ENCODE measurements at places on chromosomes 3 and 15. TPM values are rescaled to one million over a fixed set of nuclear protein-coding genes. Genes with fewer than 3 reads are reported as not detected.
A peak's percentile ranks its signal among the peaks of the same experiment; 100 is the strongest.

Gene FES
- total RNA-seq = 0.46 TPM

Gene OR5K4
- not detected for total RNA-seq

Gene GOLGA8G
- total RNA-seq = not detected

Gene RETNLB
- total RNA-seq = not detected

Gene ZBBX
- not detected for total RNA-seq

Gene UTS2B
- not detected for total RNA-seq

Gene PTH1R
- not detected for total RNA-seq

Gene TM6SF1
- total RNA-seq = 3.6 TPM

Gene ALDH1A2
- not detected for total RNA-seq

Gene RHCG
- total RNA-seq = not detected

DNA sequence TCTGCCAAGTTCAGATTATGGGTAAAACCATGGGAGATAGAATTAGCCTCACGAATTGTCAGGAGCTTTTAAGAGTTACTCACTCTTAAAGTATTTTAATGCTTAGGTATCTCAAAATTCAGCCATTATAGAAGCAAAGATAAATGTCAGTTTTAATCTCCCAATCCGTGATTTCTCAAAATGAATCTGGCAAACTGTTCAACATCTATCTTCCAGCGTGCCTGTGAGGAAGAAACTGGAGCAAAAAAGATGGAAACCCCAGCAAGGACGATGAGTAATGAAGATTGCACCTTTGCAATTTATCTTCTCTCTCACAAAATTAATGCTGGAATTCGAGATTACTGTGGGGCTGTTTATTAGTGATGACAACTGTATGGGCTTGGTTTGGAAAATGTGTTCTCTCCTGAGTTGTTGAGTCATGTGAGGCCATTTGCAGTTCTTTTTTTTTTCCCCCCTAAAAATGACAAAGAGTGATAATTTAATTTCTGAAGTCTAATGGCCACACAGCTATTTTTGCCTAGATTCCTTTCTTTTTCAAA is 70.5 kb downstream of the PYDC2 start:
- no peak for DNase-seq

- DNase-seq = no peak
These were observed 641.4 kb upstream of the CBLB start for GRCh38 chr3:106510206-106510605.

- DNase-seq = no peak
These were observed 149.4 kb downstream of the MCTP2 start for GRCh38 chr15:94380798-94381197.

- no peak for DNase-seq
These were observed 1.5 kb downstream of the C15orf62 start for GRCh38 chr15:40771242-40771641.

GRCh38 chr3:72633121-72633520 is 215.1 kb downstream of the SHQ1 start:
- DNase-seq = peak; percentile 18

DNA sequence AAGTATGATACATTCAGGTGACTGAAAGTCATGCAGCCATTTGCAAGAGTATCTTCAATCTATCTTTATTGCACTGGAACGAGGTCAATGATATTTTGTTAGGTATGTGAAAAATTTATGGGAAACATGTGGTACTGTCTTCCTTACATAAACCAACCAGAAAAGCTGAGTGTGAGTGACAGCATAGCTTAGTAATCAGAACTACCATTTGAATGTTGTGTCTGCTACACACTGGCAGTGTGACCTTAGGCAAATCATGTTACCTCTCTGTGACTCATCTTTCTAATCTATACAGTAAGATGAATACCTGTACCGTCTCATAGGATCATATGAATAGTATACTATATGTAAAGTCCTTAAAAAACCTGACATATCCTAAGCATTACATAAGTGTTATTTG is 337.9 kb upstream of the IL12A start:
- no peak for DNase-seq

DNA sequence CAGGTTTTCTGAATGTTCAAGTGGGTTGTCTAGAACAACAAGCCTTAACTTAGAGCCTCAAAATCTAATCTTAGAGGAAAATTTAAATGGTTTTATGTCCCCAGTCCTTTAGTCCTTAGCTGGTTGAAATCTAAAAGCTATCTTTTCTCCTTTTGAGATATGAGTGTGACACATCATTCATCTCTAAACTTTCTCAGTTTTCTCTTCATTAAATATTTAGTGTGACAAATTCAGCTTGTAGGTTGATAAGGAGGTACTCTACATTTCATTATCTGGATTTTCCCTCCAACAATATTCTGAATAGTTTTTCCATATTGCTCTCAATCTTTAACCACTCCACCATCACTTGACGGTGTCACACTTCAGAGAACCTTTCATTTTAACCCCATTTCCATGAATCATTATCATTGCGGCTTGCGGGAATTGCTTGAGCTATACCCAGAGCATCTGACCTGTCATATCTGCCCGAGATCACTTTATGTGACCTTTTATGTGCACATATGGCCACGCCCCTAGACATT is 16.1 kb upstream of the ATP8B4 start:
- peak; percentile 42 for DNase-seq

DNA sequence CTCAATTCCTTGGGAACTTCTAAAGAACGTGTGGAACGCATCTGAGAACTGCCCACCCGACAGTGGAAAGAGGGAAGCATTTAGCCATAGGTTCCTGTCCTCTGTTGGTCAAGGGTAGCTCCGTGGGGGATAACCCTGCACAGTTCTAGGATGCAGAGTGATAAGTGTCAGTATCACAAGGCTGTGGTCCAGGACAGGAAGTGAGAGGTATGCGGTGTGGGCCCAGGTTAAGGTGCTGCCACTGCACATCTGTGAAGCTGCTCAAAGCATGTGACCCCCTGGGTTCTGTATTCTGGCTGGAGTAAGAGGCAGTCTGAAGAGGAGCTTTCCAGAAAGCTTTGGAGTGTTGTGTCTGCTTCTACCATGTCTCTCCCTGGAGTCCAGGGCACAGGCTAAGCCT is 51.7 kb upstream of the HES1 start:
- no peak for DNase-seq

DNA sequence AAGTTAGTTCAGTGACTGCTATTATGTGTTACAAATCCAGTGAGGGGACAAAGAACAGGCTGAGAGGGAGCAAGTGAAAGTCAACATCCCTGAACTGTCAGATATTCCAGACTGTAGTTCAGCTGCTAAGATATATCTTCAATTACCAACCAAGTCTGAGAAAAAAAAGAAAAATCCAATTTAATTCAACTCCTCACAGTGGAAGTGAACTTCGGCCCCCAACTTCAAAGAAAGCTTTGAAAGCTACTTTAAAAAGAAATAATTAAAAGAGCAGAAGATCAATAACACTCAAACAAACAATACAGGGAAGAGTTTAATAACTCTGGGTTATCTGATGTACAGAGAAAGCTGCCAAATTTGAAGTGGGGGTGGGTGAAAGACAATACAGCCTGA is 174.0 kb downstream of the SERPINI1 start:
- no peak for DNase-seq

- DNase-seq = no peak
These were observed 43.7 kb upstream of the ADAMTS17 start for GRCh38 chr15:100385300-100386050.

- no peak for DNase-seq
These were observed 69.8 kb upstream of the SPATA12 start for GRCh38 chr3:56990641-56991015.

GRCh38 chr3:183437061-183437460 is 8.6 kb upstream of the MCF2L2 start:
- DNase-seq = no peak

- DNase-seq = no peak
These were observed 30.8 kb downstream of the TPRG1 start for GRCh38 chr3:189202583-189202982.

GRCh38 chr15:48845123-48845522 is 32.8 kb upstream of the EID1 start:
- DNase-seq = no peak

DNA sequence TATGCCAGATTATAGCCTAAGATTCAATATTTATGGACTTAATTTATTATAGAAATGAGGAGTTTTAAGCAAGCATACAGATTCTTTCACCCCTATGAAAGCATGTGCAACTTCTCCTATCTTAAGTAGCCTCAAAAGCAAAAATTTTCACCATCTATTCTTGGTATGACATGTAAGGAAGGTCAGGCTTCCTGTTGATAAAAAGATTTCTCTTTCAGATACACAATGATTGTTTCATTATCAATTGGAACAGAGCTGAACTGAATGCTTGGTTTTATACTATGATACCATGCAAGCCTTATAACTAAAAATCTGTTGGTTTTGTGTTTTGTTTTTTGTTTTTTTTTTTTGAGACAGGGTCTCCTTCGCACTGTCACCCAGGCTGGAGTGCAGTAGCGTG is 3.9 kb downstream of the GRK7 start:
- DNase-seq = no peak

GRCh38 chr15:41661518-41662225 is 1.5 kb downstream of the MGA start:
- peak; percentile 82 for DNase-seq

DNA sequence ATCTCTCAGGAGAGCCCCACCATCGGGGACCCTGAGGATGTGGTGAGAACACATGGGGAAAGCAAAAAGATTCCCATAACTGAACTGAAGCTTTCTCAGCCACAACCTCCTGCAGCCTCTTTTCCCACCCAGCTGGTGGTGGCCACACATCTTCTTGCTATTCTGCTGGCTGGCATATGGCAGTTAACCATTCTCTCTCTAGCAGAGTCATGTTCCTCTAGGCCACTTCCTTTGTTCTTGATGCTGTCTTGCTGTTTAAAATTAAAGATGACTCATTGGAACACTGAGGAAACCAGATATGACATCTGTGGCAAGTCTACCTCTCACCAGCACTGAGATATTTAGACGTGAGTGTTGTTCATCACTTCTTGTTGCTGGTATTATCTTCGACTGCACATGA is 180.3 kb upstream of the ROBO2 start:
- DNase-seq = peak; percentile 27

DNA sequence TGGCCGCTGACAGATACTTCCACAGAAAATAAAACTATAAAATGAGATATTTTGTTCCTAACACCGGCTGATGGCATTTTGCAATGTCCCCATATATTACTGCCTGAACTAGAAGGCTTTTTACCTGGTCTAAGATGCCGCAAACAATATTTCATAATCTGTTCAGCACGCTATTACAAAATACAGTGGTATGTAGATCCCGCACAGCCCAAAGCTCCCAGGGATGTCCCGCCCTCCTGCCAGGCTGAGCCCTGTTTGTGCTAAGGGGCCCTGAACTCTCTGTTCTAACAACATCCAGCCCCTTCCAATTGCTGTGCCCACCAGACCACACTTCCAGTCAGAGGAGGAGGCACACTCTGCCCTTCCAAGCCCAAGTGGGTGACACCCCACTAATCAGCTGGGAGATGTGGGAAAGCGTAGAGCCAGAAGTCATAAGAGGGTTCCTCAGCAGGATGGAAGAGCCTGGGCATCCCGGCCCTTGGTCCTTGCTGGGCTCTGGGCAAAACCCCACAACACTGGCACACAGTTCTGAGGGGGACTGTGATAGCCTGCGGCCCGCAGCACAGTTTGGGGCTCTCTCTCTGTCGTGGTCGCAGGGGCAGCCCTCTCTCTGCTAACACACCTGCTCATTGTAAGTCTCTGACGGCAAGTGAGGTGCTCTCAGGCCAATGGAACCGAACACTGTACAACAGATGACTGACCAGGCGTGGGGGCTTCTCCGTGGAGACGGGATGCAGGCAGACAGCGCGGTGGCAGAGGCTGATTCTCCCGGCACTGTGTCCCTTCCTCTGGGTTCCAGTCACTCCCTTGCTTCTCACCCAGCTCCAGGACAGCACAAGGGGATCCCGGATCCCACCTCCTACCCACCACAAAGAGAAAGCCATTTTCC is 55.2 kb downstream of the PCSK6 start:
- no peak for DNase-seq

DNA sequence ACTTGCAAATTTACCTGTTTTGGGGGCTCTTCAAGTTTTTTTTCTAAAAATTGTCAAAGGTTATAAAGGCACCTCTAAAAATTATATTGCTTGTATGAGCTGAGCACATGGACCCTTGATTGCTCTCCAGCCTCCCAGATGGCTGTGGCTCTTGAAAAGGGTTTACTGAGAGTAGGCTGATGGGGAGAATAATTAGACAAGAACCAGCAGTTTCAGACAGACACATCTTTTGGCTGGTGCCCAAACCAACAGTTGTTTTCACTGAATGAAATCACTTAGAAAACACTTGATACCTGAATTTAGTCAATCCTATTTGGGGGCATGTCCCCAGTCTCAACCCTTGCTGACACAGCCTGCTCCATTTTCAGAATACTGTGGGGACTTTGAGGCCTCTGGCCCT is 217.6 kb downstream of the KBTBD8 start:
- no peak for DNase-seq

DNA sequence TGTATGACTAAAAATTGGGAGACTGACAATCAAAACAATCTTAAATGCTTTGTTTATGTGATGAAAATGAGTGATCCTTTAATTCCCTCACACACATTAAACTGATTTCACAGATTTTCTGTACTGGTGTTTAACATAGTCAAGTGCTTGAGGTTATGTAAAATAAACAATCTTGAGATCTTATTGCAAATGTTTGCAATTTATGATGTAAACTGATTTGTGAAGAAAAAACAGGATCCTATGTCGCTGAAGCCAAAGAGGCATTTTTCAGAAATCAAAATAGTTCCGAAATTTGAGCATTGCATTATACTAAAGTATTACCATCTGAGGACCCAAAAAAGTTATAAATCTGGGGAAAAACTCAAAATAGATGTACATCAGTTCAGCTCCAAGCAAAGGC is 12.7 kb downstream of the SHOX2 start:
- DNase-seq = no peak

DNA sequence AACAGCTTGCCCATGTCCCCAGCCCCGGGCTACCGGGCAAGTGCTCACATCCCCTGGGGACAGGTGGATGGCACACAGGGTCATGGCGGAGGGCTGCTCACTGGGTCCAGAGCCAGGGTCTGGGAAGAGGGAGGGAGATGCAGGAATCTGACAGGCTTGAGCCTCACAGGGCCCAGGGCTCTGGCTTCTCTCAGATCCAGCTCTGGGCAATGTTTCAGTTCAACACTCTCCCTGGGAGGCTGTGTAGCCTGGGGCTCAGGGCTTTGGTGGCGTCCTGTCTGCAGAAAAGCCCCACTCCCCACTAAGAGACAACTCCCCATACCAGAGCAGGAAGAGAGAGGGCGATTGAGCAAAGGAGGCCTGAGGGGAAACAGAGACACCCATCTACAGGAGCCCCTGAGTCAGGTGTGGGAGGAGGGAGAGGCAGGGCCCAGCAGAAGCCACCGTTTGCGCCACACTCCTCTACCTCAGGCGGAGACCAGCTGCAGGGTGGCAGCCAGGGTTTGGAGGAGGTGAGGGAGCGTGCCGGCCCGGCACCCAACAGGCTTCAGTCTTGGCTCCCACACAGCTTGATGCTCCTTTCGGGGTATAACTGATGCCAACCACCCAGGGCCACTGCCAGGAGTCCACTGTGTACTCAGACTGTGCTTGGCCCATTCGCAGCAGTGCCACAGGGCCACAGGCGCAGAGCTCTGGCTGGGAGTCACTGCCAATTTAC is 16.8 kb upstream of the SRP14 start:
- no peak for DNase-seq

DNA sequence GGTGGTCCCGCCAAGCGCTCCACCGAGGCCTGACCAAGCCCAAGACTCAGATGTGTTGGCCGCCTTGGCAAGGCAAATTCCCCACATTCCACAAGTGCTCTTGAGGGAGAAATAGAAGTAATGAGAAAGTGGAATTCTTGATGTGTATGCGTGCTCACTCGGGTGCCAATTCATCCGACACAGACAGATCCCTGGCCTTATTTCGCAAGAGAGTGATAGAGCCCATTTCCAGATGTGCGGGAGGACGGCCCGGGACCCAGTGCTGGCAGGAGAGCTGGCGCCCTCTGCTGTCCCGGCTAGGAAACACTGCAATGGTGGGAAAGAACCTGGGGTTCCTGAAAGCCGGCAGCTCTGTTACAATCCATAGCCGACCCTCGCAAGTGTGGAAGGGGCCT is 76.0 kb downstream of the HMG20A start:
- DNase-seq = peak; percentile 86
